NCI-H187 treated with DMSO at 0.1 percent for 48 hours (cell line): ENCODE measurements at places on chromosomes 4 and X.

DNA sequence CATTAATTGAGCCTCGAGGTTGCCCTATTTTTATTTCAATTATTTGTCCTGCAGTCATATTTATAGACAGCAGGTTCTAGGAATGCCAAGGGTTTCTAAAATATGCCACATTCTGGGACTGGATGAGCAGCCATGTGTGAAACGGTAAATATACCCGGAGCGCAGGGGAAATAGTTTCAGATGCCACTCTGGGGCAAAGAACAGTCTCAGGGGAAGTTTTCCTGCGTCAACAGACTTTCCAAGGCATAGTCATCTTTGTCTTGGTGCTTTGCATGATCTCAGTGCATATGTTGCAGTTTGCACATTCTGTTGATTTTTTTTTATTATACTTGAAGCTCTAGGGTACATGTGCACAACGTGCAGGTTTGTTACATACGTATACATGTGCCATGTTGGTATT, 71.0 kb downstream of the GPAT3 start:
- no peak for DNase-seq

- no peak for DNase-seq
Measured at GRCh38 chr4:104302731-104303130, 192.0 kb downstream of the CXXC4 start.

DNA sequence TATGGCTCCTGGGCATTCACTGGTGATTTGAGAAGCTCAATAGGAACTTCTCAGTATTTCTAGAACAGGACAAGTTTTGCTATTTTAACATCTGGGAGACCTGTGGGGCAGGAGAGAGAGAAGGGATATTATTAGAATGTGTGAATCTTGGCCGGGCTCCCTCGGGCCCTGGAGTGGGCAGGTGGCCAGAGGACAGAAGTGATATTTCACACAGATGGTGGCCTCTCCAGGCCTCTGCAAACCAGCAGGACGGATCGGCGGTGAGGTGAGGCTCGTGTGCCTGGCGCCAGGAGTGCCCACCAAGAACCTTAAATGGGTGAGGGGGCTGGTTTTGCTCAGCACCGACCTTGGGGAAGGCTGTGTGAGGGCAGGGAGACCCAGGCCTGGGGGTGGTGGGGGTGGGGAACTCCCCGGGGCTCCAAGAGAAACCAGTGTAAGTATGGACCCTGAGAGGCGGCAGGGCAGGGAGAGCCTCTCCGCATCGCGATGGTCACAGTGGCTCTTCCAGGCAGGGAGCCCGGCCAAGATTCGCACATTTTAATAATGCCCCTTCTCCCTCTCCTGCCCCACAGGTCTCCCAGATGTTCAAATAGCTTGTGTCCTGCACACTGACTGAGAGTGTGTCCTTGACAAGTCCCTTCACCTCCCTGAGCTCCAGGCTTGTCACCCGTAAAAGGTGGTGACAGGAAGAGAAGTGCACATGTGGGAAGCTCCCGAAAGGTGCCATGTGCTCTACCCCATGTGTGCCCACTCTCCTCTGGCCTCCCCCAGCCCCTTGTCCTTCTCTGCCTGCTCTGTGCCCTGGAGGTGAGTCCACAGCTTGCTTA, 64.9 kb downstream of the SORCS2 start:
- no peak for DNase-seq

DNA sequence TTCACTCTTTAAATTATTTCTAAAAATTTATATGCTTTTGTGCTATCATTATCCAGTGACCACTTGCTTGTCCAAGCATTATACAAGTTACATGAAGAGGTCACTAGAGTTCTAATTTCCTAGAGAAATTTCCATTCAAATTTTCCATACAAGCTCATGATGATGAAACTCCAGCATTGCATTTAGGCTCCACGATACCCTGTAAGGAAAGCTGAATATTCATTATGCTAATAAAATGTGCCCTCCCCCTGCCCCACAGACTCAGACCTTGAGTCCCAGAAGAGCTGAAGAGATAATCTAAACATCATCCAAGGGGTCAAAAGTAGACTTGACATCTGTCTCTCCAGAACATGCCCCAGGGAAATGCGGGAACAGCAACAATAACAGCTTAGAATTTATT, 19.6 kb upstream of the FAM156A start:
- DNase-seq = no peak

GRCh38 chr4:41935652-41936021, 408 bp downstream of the TMEM33 start:
- DNase-seq = no peak

DNA sequence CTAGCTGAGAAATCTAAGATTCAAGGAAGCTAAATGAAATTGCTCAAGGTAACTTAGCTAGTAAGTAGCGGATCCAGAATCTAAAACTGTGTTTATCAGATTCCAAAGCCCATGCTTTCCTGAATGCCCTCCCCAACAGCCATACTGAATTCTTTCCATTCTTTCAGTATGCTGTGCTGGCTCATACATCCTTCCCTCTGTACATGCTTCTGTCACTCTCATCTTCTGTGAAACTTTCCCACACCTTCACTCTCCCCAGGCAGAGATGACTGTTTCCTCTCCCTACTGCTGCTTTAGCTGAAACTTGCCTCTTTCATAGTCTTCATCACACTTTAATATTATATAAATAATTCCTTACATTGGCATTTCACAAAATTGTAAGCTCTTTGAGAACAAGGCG, 39.3 kb upstream of the SMARCAD1 start:
- no peak for DNase-seq

DNA sequence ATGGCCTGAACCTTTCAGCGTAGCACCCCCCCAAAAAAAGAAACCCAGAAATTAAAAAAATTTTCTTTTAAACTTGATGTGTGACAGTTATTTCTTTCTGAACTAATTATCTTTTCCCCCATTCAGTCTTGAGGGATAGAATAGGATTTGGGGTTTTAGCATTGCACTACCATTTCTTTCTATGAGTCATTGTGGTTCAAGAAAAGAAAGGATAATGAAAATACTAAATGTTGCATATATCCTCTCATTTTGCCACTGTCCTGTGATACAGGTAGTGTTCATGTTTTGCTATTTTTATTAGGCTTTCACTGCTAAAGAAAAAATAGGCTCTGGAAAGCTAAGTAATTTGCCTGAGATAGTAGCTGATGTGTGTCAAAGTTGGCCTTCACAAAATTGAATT, 39.4 kb upstream of the DCK start:
- no peak for DNase-seq

GRCh38 chr4:156763511-156763910, 208.1 kb downstream of the PDGFC start:
- DNase-seq = no peak

GRCh38 chr4:37754410-37755185, 68.4 kb upstream of the RELL1 start:
- DNase-seq = no peak

GRCh38 chrX:149631234-149632165, at the start of gene TMEM185A:
TSS of gene TMEM185A (minus strand) at chrX:149631792. CDS start at chrX:149631580, 212 bp downstream.
- peak; percentile 30 for DNase-seq

DNA sequence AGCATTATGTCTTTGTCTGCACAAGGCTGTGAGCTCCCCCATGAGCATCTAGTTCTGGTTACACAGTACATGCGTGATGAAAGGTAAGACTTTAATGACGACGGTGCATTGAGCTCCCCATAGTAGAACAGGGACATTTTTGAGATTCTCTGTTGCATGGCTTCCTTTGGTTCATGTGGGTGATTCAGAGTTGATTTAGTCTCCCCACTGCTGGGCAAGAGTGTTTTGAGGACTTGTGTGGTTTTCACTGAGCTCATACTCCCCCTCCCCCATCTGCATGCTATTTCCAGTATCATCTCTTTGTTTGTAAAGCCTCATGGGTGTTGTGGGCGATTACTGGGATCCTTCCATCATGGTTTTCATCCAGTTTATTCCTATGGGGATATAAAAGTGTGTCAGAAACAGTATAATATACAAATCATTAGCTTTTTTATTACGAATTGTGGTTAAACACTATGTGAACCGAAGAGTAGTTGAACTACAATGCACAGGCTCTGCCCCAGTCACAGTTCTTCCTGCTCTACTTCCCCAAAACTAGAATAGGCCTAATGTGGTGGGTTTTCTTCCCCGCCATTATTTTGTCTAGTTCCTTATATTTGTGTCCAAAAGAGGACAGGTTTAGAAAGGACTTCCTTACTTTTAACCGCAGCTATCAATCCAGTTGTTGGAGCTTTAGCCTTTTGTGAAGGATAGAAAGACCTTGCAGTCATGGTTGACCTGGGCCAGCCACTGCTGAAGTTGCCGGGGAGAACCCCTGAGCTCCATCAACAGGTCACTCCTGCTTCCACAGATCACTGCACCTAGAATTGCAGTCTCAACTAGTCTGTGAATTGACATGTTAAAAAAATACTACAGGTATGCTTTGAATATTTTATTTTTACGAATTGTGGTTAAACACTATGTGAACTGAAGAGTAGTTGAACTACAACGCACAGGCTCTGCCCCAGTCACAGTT, 30.4 kb downstream of the KIT start:
- DNase-seq = no peak

DNA sequence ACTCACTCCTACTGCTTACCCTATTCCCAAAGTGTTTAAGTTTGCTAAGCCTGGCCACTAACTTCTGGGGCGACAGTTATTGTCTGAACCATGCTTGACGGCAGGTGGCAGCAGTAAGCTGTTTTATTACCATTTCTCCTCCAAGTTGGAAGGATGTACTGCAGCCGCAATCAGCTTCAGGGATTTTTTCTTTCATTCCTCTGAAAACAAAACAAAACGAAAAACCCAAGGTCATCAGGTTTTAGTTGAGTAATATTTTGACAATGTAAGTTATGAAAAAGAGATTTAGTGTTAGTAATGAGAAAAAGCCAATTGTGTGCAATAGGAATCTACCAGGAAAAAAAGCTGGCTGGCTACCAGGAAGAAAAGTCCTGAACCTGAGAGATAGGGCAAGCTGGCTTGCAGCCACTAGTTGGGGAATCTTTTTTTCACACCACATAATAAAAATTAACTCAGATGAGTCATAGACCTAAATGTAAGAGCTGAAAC, 13.2 kb upstream of the RAB9B start:
- no peak for DNase-seq

DNA sequence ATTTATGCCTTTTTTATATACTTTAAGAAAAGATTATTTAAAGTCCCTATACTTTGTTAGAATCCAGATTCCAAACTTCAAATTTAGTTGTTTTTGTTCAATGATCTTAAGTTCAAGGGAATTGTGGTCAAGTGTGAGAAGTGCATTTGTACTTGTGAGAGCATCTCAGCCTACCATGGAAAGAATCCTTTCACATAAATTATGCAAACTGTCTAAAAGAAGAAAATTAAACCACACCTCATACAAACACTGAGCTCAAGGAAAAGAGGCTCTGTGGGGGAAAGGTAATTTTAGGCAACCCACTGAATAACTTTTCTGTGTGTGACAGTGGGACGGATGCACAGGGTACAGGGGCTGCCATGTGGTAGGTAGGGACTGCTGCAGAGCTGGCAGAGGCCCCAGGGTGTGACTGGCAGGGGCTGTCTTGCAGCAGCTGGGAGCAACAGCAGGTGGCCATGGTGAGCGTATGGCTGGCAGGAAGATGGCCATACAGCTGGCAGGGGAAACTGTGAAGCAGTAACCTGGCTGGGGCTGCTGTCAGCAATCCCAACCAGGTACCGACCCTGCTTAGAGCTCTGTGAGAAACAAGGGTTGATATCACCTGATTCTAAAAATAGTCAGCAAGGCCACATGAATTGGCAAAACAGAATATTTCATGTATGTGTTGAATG, 130.6 kb downstream of the UGT8 start:
- no peak for DNase-seq

DNA sequence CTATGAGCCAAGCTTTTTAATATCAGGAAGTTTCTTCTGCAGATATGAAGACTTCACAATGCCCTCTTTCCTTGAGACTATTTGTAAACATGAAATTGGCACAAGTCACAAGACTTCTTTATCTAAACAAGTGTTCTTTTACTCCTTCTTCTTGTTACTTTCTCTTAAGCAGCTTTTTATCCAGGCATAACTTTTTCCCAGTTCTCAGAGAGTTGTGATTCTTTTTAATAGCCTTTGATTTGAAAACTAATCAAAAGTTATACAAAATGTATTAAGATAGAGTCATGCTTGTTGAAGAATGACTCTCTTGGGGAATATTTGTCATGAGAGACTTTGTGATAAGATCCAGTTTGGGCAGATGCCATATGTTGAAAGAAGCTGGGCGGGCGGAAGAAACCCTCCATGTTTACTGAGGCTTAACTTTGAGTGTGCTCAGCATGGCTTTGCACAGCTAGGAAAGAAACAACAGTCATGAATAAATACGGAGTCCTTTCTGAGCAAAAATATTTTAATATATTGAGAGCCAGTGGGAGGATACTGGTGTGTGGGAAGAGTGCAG, 39.3 kb downstream of the SYTL5 start:
- no peak for DNase-seq

DNA sequence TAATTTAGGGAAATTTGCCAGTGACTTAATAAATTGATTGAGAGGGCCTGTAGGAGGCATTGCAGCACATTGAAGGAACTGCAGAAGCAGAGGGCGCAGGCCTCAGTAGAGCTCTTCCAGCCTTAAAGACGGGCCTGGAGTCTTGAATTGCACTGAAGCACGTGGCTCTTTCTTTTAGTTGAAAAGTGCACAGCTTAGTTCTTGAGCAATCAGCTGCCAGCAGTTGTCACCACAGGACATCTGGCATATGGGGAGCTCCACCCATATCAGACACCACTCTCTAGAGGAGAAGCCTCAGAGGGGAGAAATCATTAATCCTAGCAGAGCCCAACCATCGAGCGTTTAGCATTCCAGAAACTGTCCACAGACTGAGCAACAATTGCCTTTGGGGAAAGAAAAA, 16.0 kb upstream of the FGF16 start:
- no peak for DNase-seq

- DNase-seq = no peak
Measured at GRCh38 chr4:67465763-67466052, 79.6 kb downstream of the CENPC start.

DNA sequence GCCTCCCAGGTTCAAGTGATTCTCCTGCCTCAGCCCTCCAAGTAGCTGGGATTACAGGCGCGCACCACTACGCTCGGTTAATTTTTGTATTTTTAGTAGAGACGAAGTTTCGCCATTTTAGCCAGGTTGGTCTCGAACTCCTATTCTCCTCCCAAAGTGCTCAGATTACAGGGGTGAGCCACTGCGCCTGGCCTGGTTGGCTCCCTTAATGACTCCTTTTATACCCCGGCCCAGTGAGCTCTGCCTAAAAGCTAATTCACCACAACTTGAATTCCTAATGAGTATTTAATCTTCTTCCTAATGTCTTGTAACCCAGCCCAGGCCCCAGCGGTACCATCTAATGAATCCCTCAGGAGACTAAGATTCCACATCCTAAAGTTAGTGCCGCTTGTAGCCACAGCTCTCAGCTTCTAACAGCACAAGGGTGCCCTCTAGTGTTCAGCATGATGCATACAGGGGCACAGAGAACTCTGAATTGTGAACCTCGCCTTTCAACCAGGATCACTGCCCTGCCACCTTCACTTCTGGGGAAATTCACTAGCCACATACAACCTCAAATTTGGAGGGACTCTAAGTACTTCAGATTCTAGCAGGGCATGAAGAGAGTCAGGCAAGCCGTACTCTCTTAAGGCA, 89.5 kb downstream of the OR13H1 start:
- peak; percentile 14 for DNase-seq
